ENCODE measurements at places on chromosomes 7 and 10.

DNA sequence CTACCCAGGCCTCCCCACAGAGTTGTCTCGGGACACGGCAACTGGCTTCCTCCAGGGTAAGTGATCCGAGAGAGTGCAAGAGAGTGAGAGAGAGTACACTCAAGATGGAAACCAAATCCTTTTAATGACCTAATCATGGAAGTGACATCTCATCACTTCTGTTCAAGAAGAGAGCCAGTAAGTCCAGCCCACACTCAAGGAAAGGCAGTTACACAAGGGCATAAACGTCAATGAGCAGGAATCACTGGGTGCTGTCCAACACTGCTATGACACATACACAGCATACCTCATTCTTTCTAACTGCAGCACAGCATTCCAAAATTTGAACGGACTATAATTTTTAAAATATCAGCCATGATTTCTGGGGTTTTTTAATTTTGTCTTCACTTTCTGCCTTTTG is 29.3 kb upstream of the OSBPL3 start:
- H3K4me1 ChIP-seq = no peaks in the 10 kb centered on the region
- no peaks in the 10 kb centered on the region for H3K27me3 ChIP-seq
- H3K4me3 ChIP-seq = no peak overlapping the region
- no peak for DNase-seq

GRCh38 chr10:99431190-99431760 is 851 bp upstream of the GOT1 start:
- peaks cover 6% of the 10 kb centered on the region for H3K4me1 ChIP-seq
- peak overlapping the region; percentile 95 for H3K27ac ChIP-seq
- H3K4me3 ChIP-seq = peak overlapping the region; percentile 66
- DNase-seq = peak; percentile 61
- no peaks in the 10 kb centered on the region for H3K36me3 ChIP-seq

DNA sequence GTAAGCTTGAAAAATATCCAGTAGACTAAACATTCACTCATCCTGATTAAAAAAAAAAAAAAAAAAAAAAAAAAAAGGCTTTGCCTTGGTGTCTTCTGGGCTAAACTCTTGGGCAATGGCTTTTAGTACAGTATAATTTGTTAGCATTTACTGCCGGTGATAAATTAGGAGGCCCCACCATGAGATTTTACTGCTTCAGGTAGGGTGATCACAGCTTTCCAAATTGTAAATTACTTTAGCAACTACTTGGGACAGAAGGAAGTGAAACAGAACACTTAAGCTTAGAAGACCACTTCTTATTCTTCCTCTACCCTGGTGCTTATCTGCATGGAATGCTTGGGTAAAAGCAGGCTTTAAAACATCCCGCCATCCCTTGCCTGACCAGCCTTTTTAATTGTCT is 152.1 kb downstream of the HIBADH start:
- no peak overlapping the region for H3K4me3 ChIP-seq
- DNase-seq = no peak
- no peaks in the 10 kb centered on the region for H3K36me3 ChIP-seq
- no peaks in the 10 kb centered on the region for H3K27me3 ChIP-seq
- no peaks in the 10 kb centered on the region for H3K4me1 ChIP-seq
- no peak overlapping the region for H3K27ac ChIP-seq

- no peak overlapping the region for H3K27ac ChIP-seq
- H3K27me3 ChIP-seq = no peaks in the 10 kb centered on the region
- H3K36me3 ChIP-seq = no peaks in the 10 kb centered on the region
- H3K4me3 ChIP-seq = no peak overlapping the region
- no peak for DNase-seq
- no peaks in the 10 kb centered on the region for H3K4me1 ChIP-seq
Measured at GRCh38 chr7:132349075-132349474, 227.2 kb downstream of the PLXNA4 start.

GRCh38 chr7:16991551-16991950 is 109.8 kb upstream of the AGR3 start:
- H3K36me3 ChIP-seq = no peaks in the 10 kb centered on the region
- H3K4me1 ChIP-seq = peaks cover 7% of the 10 kb centered on the region
- peak overlapping the region; percentile 81 for H3K27ac ChIP-seq
- no peak for DNase-seq
- H3K27me3 ChIP-seq = no peaks in the 10 kb centered on the region

DNA sequence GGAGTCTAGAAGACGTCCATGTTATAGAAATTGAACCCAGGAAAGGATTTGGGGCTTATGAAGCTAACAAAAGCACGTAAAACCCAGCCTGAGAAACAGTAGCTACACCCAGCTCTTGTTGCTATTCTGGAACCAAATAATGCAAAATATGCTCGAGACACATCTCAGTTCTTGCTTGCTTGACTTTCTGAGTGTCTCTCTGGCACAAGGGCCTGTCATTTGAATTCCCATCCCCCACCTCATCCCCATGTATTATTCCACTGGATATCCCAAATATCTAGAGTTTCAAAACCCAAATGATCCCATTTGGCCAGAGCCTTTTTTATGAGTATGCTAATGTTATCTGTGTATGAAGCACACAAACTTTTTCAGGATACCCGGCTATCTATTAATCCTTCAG is 48.2 kb upstream of the AGBL3 start:
- peak overlapping the region; percentile 16 for H3K27ac ChIP-seq
- H3K4me3 ChIP-seq = no peak overlapping the region
- H3K4me1 ChIP-seq = no peaks in the 10 kb centered on the region
- H3K27me3 ChIP-seq = no peaks in the 10 kb centered on the region

DNA sequence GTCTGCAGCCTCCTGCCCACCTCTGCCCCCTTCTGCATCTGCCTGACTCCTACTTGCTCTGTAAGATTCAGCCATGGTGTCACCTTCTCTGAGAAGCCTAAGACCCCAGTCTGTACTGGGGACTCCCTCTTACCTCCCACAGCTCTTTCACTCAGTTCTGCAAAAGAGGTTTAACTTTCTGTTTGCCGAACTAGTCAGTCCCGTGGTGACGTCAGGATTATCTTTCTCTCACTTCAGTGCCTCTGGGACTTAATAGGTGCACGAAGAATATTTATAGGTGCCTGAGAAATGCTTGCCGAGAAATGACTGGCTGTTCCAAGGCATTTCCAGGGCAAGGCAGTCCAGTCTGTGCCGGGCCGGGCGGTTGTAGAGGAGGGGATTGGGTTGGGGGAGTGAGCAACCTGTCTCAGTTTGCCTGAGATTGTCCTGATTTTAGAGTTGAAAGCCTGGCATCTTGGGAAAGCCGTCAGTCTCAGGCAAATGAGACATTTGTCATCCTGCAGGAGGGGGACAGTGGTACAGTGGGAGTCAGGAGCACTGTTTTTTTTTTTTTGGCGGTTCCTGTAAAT is 227.5 kb upstream of the NPVF start:
- peaks cover 4% of the 10 kb centered on the region for H3K4me1 ChIP-seq
- no peak overlapping the region for H3K27ac ChIP-seq
- DNase-seq = no peak
- no peak overlapping the region for H3K4me3 ChIP-seq

DNA sequence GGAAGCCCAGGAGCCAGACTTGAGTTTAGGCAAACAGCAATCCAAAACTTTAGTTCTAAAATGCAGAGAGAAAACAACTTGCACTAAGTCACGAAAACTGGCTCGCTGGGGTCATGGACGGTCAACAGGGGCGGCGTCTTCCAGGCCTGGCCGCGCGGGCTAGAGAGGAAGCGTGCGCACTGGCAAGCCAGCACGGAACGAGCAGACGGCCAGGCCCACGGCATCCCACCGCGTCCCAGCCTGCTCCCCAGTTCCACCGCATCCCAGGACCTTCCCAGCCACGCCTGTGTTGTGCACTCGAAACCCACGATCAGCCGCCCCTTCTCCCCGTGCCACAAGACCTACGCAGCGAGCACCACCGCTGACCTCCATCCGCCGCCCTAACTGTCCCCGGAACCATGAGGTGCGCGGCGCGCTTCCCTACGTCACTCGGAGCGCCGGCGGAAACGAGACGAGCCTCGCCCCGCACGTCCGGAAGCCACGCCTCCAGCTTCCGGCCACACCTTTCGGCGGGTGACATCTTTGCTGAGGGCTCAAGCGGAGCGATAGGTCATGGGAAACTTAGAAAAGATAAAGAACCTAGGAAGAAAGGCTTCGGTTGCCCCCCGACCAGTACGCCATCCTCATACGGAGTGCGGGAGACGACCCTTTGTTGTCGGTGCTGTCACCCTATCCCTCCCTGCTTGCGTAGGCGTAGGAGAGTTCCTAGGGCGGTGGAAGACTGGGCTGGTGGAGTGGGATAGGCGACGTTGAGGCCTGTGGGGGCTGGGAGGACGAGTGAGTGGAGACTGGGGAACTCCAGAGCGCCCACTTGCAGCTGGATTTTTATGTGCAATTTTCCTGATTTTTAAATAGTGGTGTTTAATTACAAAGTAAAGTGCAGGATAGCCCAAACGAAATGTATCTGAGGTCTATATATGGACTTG is at the start of gene TBRG4:
Gene TBRG4 (minus strand): TSS at position 400 of the 926 bp plus-strand sequence. CDS start 2,460 bp downstream, outside the sequence.
- H3K4me1 ChIP-seq = no peaks in the 10 kb centered on the region
- DNase-seq = peak; percentile 89
- H3K27me3 ChIP-seq = no peaks in the 10 kb centered on the region
- H3K4me3 ChIP-seq = peak within 1 kb of the TSS; percentile 90
- peak within 1 kb of the TSS; percentile 92 for H3K27ac ChIP-seq
- no peaks in the 10 kb centered on the region for H3K36me3 ChIP-seq

Measured in breast epithelium (tissue), 4 donors.